ENCODE measurements at places on chromosomes 7 and 10. TPM values are rescaled to one million over a fixed set of nuclear protein-coding genes. Genes with fewer than 3 reads are reported as not detected.

GRCh38 chr7:40374575-40374974 lies 239.8 kb downstream of the SUGCT start:
- DNase-seq: no peak

DNA sequence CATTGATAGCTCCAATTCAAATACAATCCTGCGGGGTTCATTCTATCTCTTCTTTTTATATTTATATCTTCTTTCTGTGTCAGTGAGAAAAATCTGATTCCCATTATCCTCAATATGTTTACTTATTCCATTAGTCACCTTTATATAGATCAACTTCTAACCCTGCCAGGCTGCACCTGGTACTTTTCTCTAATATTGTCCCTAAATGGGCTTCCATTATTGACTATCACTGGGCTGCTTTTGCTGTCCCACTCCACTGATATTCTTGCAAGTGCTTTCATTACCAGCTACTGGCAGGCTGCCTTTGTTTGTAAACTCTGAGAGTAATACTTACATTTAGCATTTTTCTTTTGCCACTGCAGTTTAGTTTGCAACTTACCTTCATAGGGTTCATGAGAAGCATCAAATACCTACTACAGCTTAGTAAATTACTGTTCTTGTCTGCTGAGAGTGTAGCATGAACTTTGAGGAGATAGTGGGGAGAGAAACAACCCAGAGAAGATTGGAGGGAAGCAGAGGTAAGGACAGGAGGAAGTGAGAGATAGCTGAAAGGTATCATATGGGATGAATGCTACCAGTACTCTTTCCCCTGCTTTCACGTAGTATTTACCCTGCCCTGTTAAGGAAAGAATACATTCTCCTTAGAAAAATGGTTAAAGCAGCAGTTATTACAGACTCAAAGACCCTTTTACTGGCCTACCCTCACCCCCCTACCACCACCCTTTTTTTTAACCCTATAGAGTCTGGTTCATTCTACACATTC lies 119.1 kb downstream of the PHTF2 start:
- DNase-seq: no peak

GRCh38 chr10:51014680-51015389 lies 59.5 kb upstream of the PRKG1 start:
- no peak for DNase-seq

DNA sequence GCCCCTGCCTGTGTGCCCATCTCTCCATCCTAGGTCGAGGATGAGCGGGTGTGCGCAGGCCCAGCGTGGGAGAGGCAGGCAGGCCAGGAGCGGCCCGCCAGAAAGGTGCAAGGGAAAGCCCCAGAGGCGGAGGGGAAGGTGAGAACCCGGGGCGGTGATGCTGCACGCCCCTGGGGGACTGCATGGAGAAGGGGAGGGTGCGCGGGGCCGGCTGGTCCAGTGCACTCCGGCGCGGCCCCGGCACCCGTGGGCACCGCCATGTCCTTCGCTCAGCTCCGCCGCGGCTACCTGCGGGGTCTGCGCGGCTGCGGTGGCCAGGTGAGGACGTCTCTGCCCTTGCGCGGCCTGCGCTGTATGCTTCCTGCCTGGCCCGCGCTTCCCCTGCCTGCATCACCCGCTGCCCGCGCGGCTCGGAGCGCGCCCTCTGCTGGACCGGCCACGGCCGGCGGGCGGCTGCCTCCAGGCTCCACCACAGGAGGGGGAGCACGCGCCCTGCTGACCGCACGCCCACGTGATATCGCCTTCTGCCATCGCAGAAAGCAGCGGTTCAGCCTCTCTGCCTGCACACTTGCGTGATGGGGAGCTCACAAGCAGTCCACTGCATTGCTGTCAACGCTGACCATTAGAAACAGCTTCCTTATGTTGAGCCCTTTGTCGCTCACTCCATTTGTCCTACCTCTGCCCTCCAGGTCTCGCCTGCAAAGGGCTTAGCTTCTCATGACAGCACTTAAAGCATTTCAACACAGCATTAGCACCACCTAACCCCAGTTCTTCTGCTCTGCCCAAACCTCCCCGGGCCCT lies 73.9 kb downstream of the CXCL12 start:
- DNase-seq: peak; percentile 75

DNA sequence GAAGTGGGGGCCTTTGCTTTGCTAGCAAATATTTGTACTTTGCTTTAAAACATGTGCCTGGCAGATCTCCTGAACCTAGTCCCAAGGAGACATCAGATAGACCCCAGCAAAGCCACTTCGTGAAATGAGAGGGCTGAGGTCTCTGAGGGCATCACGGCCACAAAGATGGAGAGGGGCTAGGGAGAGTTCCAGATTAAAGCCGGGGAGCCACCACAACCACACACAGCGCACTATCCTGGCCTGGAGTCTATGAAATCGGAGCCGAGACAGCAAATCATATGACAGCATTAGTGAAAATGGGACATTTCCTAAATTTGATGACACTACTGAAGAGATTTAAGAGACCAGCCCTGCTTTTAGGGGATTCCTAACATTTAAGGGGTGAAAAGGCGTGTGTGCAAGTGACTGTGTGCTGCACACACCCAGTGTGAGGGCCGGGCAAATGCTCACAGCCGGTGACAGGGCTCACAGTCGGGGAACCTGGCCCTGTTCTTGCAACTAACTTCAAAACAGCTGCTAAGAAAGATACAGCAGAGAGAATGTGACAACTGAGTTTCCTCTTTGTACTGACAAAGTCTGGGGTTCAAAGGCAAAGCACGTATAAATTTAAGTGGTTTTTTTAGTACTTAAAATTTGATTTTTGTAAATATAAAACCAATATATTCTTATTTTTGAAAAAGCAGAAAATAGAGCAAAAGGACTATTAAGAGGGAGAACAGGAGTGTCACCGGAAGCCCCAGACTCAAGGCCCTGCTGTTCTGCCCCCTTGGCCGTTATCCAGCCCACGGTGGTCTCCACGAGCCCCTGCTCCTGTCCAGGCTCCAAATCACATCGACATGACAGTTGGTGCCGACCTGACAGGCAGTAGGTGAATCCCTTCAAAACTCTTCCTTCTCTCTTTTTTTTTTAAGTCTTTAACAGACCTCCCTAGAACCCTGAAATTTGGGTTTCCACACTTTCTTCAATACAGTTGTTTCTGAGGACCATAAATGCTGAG lies 49.5 kb downstream of the VIPR2 start:
- no peak for DNase-seq

DNA sequence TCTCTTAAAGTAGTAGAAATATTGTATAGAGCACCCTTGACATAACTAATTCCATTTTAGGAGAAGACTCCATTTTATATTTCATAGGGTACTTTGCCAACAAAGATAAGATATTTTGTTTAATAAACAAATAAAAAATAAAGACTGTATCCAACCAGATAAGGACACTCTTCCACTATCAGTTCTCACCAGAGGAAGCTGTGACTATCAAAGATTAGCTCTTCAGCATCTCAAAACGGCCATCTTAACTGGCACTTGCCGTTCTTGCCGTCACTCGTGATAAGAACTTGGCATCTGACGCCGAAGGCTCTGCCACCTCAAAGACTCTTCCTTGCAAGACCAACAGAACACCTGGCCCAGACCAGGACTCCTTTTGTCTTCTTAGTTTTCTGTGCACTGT lies 26.3 kb upstream of the AKR1B1 start:
- DNase-seq: no peak

OR2A7 gene
- 18.4 TPM for polyA plus RNA-seq

DNA sequence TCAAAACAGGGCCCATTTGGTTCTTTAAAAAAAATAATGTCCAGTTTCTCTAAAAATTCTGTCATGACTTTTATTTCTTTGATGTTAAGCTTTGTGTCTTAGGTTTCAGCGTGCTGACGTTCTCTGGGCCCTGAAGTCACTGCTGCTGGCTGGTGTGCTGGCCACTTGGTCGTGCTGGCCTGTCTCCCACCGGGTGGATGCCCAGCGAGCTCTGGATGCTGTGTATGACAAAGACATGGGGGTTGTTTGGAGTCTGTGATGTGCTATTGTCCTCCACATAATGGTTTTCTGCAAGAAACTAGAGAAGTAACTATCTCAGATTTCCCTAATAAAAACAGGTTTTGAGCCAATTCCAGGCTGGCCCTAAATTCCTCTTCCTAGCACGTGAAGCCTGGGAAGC lies 9.5 kb upstream of the IDI2 start:
- no peak for DNase-seq

- no peak for DNase-seq
Measured at GRCh38 chr7:151110941-151111645, 24.8 kb downstream of the AGAP3 start.

Measured in left renal pelvis (tissue), 4 donors.